CD4-positive, alpha-beta T cell treated with Interleukin-12 subunit alpha and Interleukin-12 subunit beta, for 1 hour (primary cell): ENCODE measurements at places on chromosomes 7 and 10.

DNA sequence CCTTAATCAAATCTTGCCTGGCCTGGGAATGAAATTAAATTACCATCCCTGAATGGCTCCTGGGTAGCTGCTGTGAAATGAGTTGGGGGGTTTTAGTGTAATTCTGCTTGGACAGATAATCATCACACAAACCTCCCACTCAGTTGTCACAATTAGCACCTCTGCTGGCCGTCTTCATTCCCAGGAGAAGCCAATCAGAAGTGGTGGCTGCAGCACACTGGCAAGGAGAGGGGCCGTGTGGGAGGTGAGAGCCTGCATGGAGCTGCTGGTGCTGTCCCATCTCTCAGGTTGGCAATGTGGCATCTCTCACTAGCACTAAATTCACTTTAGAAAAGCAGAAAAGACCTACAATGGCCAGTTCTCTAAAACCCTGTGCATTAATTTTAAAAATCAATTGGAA, 92.5 kb downstream of the NT5C2 start:
- no peak for DNase-seq

- DNase-seq: no peak
Measured at GRCh38 chr10:58579011-58579655, 66.5 kb downstream of the BICC1 start.

- DNase-seq: no peak
Measured at GRCh38 chr10:15315286-15315685, 55.8 kb downstream of the FAM171A1 start.

DNA sequence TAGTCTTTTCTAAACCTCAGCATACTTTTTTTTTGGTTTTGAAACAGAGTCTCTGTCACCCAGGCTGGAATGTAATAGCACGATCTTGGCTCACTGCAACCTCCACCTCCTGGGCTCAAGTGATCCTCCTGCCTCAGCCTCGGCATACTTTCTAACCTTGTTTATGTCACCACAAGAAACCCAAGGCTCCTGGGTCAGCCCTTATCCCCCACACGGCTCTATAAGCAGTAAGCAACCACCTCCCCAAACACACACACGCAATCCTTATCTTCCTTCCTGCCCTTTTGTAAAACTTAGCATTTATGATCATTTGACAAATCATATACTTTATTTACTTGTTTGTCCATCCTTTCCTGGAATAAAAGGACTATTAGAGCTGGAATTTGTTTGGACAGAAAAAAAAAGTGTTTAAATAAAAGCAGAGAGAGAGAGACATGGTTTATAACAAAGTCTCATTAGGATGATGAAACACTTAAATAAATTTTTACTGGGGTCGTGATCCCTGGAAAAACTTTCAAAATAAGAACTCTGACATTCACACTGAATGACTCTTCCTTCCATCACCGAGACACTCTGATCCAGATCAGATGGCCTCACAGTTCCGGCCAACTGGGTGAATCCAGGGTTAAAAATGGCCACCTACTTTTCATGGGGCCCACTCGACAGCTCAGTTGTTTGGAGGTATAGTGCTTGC, 72.7 kb upstream of the PIK3CG start:
- DNase-seq: no peak

DNA sequence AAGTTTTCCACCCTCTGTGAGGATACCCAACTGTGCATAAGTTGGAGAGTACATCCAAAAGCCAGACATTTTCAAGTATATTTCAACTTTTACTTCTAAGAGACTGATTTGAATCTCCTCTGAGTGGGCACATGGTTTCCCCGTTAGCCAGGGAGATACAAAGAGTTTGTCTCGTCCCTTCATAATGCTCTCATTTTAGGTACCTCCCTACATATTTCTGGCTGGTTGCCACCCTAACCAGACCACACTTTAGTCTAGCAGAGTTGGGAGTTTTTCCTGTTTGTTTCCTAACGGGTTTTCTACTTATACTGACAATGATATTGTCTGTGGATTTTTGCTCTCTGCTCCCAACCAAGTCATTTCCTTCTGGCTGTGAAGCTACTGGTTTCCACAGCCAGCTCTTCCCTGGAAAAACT, 180.3 kb downstream of the CCDC71L start:
- DNase-seq: no peak

DNA sequence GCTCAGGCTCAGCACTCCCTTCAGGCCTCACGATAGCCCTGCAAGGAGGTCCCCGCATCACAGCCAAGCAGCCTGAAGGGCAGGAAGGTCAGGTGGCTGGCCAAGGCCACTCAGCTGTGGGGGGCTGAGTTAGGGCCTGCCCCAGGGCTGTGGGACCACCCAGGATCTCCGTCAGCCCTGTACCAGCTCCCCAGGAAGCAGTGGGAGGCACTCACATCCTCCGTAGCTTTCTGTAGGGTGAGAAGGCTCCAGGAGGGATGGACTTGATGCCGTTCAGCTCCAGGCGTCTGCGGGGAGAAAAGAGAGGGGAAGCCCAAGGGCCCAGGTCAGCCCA, 125.9 kb downstream of the SLIT1 start:
- DNase-seq: no peak

DNA sequence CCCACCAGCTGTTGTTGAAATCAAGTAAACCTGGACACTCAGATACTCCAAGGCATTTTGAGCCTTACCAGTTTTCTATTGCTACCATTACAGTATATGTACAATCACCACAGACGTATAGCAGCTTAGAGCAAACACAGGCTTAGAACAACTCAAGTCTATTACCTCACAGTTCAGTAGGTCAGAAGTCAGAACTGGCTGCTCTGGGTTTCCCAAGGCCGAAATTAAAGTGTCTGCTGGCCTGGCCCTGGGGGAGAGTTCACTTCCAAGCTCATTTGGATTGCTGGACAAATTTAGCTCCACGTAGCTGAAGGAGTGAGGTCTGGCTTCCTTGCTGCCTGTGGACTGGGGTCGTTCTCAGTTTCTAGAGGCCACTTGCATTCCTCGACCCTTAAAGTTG, 260.1 kb upstream of the LRRN3 start:
- DNase-seq: no peak

DNA sequence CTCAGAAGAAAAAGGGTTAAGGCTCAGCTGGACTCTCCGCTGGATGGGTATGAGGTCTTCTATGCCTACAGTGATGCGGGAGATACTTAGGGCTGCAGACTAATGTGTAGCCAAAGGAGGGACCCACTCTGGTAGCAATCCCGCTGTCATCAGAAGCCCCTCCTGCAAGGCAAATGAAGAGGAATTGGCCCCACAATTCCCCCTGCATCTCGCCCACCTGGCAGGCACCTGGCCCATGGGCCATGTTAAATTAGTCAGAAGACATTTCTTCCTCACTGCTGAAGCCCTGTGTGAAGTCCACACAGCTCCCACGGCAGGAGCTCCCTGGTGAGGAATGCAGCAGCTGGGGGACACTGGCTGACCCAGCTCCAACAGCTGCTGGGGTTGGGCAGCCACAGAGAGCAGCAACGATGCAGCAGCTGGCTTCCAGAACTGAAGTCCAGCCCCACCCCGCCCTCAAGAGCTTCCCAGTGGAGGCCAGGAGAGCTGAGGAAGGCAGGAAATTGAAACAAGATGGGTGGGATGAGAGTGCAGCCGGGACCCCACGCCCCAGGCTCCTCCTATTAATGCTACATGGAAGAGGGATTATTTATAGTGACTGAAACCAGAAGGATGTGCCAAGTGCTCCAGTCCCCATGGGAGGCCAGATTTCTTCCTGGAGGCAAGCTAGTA, 5.5 kb downstream of the VSTM4 start:
- no peak for DNase-seq

DNA sequence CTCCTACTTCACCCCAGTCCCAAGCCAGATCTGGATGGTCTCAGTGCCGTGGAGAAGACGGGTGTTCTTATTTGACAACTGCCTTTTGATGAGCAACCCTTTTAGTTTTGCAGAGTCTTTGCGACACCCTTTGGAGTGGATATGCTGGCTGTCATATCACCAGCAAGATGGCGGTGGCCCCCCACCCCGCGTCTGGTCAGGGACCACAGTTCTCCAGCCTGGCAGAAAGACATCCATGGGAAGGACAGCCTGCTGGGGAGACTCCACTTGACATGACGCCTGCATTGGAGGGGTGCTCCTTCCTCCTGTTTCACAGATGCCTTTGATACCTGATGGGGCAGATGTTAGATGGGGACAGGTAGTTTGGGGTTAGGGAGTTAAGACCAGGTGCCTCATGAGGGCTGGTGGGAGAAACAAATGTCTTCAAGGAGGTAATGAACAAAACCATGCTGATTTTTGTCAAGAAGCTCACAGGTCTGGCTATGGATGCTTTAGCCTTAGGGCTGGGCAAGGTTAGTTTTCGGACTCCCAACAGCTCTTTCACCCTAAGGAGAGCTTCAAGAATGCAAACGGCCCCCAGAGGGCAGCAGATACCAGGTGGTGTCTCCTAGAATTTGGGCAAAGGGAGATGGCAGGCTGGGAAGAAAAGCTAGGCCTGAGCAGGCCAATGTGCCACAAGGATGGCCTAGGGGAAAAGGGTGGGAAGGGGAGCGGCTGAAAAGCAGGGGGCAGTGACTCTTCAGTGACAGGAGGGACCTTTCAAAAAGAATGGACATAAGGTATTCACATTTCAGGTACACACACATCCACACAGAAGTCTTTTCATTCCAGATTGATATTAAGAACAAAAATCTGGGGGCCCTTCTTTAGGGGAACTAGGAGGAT, 95.2 kb downstream of the CLEC2L start:
- peak; percentile 28 for DNase-seq

DNA sequence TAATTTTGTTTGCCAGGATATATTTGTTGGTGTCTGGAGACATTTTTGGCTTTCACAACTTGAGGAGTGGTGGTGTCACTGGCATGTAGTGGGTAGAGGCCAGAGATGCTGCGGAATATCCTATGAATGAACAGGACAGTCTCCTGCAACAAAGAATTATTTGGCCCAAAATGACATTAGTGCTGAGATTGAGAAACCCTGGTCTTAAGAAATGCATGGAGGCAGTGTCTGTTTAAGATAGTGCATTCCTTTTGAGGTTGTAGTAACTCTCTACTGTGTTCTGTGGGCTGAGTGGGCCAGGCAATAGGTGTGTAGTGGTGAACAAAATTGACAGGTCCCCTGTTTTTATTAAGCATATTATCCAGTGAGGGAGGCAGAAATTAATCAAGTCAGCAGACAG, 165.5 kb downstream of the CDK14 start:
- DNase-seq: no peak

- no peak for DNase-seq
Measured at GRCh38 chr7:1943326-1943725, 273.2 kb downstream of the ELFN1 start.

DNA sequence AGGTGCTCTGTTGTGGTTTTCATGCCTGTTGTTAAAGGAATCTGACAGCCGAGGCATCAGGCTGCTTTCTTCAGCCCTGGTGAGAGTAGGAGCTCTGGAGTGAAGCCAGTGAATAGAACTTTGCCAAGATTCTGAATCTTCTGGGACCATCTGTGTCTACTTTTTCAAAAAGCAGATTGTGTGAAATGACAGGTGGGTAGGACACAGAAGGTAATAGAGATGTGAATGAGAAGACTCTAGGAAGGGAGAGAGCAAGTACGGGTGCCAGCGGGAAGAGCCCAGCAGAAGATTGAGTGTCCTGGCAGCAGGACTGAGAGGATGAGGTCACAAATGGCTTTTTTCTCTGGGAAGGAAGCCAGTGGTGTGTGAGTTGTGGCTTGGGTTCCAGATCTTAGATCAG, 429.2 kb downstream of the SDK1 start:
- no peak for DNase-seq

DNA sequence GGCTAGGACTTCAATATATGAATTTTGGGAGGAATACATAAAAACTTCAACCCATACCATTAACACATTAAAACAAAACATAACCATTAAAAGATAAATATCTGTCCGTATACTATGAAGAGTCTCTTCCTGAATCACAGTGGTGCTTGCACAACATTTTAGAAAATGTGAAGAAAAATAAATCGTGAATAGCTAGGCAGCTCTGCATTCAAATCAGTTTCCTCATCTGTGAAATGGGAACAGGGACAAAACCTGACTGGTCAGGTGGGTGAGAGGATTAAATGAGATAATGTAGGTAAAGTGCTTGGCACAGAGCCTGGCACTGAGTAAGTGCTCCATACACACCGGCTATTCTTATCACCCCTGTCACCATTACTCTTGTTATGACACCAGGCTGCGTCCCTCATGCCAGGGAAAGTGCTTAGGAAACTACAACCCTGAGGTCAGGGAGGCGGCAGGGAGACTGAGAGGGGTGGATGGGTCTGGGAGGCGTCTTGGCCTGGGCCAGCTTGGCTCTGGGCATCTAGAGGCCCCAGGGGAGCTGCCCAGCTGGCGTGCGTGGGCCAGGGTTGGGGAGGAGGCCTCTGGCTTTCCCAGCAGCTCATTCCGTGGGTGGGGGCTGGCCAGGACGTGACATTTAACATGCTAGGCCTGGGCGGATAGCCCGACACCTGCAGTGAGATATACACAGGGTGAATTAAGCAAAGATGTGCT, 78.3 kb downstream of the SH3PXD2A start:
- DNase-seq: no peak

GRCh38 chr7:90188281-90188680, 23.3 kb upstream of the STEAP2 start:
- no peak for DNase-seq

GRCh38 chr7:78222001-78222751, 423.6 kb downstream of the PHTF2 start:
- no peak for DNase-seq

- no peak for DNase-seq
Measured at GRCh38 chr10:22369434-22370072, 24.3 kb downstream of the SPAG6 start.

- DNase-seq: peak; percentile 76
Measured at GRCh38 chr10:6498771-6499170, 81.3 kb downstream of the PRKCQ start.

DNA sequence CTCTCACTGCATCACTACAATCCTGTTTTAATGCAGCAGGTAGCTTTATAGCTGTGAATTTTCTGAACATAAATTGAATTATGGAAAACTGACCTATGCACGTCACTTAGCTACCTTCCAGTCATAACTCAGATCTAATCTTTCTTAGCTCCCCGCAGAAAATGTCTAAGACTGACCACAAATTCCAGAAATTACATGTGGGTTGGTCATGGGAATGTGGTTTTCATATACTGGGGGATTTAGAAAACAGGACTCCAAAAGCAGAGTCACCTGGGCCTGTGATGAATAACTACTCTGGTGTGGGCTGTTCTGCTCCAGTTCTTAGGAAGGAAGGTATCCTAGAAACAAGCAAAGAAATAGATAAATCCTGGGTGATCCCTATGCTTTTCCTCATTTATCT, 178.4 kb upstream of the LRRTM3 start:
- DNase-seq: no peak

DNA sequence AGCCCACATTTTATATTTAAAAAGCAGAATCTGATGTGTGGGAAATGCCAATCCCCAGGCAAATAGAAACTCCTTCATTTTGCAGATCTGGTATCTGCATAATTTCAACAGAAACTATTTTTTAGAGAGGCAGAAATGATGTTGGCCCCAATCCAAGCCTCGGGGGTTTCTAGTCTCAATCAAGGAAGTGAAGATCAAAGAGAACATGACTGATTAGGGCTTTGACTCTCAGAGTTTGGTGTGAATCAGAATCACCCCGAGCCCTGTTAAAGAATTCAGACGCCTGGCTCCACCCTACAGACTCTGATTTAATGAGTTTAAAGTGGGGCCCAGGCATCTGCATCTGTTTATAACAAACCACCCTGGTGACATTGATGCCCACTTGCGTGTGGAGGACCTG, 36.7 kb upstream of the UBE2H start:
- DNase-seq: peak; percentile 15
